NCI-H524 (cell line): ENCODE measurements at places on chromosomes 3 and 15.

- no peak for DNase-seq
Observed at GRCh38 chr3:72178463-72179106, 393.6 kb upstream of the PROK2 start.

DNA sequence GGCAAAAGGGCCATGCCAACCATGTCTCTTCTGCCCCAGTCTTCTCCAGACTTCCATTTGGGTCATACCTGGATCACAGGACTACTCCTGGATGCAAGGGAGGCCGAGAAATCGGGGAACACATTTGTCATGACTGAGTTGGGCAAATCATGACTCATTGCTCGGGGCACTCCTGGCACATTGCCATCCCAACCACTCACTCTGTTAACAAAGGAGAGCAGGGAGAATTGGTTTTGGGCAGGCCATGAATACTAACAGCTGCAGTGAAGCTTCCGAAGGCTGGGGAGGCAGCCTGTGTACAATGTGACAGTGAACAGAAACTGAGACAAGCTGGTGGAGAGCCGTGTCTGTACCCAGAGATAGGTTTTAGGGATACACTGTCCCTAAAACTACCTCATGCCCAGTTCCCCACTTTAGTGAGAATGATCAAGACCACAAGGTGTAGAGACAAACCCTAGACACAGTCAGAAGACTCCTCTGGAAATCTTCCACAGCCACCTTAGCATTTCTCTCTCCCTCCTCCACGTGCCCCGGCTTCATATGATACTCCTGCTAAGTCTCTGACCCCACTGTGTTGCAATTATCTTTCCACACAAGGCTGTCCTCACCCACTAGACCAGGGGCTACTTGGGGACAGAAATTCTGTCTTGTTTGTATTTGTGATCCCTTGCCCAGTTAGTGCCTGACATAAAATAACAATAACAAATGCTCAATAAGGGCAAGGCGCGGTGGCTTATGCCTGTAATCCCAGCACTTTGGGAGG, 10.5 kb upstream of the BUB1B start:
- DNase-seq: no peak

- DNase-seq: no peak
Observed at GRCh38 chr3:72113964-72114363, 329.0 kb upstream of the PROK2 start.

DNA sequence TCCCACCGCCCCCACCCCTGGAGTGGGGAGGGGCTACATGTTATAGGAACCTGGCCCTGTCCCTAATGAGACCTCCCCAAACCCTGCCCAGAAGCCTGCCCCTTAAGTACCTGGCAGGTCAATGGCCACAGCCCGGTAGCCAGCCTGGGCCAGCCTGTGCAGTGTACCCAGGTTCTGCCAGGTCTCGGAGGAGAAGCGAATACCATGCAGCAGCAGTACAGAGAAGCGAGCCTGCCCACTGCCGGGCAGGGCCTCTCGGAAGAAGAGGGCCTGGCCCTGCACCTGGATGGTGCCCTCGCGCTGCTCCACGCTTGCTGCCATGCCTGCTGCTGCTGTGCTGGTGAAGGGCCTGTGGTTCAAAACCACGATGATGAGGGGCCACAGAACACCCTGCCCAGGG, 2.5 kb downstream of the ABHD14B start:
- DNase-seq: no peak

DNA sequence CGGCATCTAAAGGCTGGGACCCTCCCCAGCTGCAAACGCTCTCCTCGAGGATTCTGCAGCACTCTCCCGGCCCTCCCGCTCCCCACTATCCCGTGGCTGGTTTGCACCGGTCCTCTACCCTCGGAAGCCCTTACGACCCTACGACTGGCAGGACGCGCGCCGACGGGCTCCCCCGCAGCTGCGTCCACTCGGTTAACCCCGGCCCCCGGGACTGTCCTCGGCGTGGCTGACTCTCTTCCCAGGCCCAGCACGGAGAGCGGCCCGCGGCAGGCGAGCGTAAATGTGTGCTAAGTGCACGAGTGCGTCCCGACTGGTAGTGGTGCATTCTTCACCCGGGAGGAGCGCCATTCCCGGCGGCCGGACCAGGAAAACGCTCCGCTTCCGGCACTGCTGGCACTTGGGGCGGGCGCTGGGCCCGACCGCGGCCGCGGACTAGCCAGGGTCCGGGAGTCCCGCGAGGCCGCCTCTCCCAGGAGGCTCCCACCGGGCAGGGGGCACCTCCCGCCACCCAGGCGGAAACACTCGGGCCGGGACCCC, 508 bp downstream of the GORASP1 start:
- no peak for DNase-seq

DNA sequence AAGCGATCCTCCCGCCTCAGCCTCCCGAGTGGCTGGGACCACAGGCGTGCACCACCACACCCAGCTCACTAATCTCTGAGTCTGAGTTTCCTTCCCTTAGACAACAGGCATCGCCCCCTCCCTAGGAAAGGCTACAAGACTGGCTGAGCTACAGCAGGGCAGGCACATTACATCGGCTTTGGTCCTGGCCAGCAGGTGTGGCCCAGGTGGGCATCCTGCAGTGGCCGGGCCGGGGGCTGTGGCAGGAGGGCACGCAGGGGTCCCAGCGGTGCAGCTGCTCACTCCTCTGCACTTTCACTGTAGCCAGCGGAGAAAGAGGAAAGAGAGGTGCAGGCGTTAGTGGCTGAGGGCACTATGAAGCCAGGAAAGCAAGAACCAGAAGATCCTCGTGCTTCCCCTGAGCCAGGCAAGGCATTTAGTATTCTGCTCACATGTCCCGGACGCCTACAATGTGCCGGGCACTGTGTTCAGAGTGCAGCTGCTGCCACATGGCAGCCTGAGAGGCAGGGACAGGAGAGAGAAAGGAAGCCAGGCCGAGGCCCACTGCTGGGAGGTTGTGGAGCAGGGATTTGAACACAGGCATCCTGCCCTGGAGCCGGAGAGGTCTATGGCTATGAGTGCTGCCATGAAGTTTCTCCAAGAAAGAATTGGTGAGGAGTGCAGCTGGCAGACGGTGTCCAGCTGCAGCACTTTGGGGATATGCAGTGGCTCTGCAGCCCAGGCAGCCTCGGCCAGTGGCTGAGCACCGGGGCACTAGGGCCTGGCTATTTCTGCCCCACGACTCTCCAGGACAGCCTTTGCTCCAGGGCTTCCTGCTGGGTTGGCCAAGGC, 22.3 kb downstream of the GRIP2 start:
- DNase-seq: no peak

DNA sequence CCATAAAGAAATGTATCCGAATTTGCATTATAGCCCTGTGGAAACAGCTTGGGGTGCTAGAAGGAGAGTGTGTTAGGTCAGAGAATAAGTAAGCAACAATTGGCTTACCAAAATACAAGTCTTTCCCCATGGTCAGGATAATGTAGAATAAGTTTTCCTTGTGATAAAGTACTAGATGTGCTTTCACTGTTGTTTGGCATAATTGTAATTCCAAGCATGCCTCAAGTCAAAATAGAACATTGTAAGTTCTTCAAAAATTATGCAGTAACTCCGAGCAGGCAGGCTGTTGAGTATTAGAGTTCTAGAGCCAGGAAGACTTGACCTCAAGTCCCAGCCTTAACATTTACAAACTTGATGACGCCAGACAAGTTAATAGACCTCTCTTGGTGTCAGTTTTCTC, 242.0 kb downstream of the TUSC7 start:
- DNase-seq: no peak

GRCh38 chr3:145671121-145671520, 489.9 kb downstream of the PLOD2 start:
- no peak for DNase-seq

DNA sequence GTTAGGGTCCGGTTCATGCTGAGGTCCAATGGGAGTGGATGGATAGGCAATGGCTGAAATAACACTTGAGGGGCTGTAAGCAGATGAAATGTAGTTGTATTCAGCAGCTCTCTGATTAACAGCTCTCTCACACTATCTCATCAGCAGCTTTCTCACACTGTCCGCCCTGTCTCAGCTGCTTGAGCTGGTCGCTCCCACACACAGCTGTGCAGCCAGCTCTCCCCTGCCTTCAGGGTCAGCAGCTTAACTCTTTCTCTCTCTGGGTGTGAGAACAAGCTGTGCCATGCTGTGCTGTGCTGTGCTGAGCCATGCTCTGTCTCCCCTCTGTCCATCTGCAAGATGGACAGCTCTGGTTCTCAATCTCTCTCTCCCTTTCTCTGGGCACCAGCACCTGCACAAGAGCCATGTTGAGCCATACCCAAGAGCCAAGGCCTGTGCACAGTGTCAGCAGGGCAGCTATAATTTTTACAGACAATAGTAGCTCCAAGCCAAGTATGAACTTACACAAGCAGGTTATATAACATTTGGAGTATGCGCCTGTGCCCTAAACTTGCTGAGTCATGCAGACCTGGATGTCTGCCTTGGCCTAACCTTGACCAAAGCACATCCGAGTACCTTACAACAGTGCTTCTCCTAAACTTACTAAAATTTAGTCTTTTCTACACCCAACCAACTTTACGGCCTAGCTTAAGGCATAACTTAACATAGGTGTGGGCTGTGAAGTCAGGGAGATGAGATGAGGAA, 291.3 kb upstream of the TRIM42 start:
- no peak for DNase-seq

GRCh38 chr15:72230197-72231065, 559 bp downstream of the PKM start:
- peak; percentile 72 for DNase-seq

DNA sequence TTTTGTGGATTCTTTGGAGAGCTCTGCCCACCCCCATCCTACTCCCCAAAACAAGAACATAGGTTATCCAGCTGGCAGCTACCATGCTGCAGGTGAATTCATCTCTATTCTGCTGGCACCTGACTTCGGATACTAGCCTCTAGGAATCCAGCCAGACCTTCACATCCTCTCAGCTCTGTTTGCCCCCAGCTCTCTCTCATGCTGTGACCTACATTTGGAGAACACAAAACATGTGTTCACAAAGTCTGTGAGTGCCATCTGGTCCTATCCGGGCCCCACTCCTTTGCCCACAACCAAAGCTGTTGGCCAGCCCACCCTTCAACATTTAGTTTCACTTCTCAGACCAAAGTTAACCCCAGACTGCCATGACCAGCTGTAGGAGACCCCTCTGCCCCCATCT, 89.4 kb upstream of the C3orf80 start:
- peak; percentile 16 for DNase-seq

GRCh38 chr3:107392549-107393165, 15.4 kb downstream of the CCDC54 start:
- no peak for DNase-seq

GRCh38 chr3:33095436-33095835, 1.5 kb downstream of the GLB1 start:
- no peak for DNase-seq

GRCh38 chr3:107753494-107753893, 230.7 kb downstream of the BBX start:
- peak; percentile 44 for DNase-seq

- no peak for DNase-seq
Observed at GRCh38 chr3:10428406-10429091, 76.8 kb downstream of the ATP2B2 start.

GRCh38 chr15:31345606-31346366, 19.2 kb downstream of the KLF13 start:
- no peak for DNase-seq

DNA sequence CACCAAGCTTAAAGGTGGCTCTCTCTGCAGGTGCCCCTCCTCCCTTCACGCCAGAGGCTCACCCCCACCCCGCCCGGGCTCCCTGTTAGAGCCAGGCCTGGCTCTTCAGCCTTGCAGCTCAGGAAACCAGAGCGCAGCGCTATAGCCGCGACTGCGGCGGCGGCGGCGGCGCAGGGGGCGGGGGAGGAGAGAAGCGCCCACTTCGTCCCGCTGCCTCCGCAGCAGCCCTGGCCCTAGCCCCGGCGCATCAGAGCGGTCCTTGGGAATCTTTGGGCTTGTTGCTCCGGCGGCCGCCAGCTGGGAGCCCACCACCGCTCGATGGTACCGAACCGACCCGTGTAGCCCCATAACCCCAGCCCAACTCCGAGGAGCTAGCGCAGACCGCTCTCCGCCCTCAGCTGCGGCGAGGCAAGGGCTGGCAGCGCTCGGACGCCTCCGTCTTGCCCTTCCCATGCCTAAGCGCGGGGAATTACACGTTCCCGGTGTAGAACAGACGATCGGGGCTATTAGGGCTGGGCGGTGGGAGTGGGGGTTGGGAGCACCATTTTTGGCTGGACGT, 1.2 kb downstream of the RASGRF1 start:
- DNase-seq: no peak

DNA sequence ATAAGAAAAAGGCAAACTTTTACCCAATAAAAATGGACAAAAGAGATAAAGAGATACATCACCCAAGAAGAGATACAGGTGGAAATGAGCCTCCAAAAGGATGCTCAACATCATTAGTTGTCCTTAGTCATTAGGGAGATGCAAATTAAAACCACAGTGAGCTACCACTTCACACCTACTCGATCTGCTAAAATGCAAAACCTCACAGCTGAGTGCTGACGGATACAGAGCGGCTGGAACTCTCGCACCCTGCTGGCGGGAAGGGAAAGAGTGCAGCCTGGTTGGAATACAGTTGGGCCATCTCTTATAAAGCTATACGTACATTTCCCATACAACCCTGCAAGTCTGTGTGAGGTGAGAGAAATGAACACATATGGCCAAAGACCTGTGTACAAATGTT, 78.5 kb upstream of the PRR20G start:
- no peak for DNase-seq
